ENCODE measurements at places on chromosomes 6 and 20.

GRCh38 chr20:51189814-51190782 is 167.2 kb upstream of the KCNG1 start:
- no peak for DNase-seq

GRCh38 chr6:99821164-99821563 is 172.9 kb downstream of the MCHR2 start:
- no peak for DNase-seq

DNA sequence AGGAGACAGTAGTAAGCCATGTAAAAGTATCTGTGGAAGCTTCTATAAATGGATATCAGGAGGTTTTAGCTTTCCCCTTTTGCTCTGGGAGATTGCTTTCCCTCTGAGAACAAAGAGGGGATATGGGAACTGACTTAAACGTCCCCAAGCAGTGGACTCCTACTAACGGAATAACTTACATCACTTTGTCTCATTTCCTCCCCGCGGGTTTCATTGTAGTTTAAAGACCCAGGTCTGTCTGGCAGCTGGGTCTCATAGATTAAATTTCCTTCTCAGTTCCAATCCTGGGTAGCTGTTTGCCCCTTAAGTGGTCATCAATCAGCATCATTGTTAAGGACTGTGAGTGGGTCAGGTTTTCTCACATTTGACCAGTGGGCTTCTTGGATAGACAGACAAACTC is 68.7 kb downstream of the PLAGL1 start:
- no peak for DNase-seq

DNA sequence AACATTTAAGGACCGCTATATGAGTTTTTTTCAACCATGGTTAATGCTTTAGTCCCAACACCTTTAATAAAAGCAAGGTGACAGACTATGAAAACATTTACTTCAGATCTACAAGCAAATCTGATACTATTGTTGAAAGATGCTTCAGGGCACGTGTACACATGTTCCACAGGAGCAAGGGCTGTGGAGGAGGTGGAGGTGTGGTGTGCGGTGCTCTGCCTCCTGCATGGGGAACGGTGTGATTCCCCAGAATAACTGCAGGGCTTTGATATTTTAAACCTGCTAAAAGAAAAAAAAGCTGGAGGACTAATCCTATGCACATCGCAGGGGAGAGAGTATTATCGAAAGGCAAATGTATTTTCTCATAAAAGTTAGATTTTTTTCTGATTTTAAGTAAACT is 188.1 kb upstream of the CEP162 start:
- DNase-seq: no peak

DNA sequence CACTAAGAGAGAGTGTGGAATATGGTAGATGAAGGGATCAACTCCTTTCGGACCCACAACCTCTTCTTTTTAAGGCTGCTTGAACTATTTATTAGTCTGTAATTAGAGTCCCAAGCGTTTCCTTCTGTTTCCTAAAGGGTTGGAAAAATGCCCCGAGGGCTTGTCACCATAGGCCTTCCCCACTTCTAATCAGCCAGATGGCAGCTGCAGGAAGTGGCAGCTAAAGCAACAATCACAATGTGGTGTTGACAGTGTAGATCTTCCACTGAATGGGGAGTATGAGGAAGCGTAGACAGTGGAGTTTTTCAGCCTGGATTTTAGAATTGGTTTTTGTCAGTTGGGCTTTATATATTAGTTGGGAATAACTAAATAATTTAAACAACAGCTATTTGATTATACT is 40.6 kb downstream of the SLC35D3 start:
- DNase-seq: no peak

- no peak for DNase-seq
These were observed 12.3 kb downstream of the TGM2 start for GRCh38 chr20:38152621-38153221.

- DNase-seq: no peak
These were observed 72.3 kb downstream of the OR2B2 start for GRCh38 chr6:27839626-27840475.

DNA sequence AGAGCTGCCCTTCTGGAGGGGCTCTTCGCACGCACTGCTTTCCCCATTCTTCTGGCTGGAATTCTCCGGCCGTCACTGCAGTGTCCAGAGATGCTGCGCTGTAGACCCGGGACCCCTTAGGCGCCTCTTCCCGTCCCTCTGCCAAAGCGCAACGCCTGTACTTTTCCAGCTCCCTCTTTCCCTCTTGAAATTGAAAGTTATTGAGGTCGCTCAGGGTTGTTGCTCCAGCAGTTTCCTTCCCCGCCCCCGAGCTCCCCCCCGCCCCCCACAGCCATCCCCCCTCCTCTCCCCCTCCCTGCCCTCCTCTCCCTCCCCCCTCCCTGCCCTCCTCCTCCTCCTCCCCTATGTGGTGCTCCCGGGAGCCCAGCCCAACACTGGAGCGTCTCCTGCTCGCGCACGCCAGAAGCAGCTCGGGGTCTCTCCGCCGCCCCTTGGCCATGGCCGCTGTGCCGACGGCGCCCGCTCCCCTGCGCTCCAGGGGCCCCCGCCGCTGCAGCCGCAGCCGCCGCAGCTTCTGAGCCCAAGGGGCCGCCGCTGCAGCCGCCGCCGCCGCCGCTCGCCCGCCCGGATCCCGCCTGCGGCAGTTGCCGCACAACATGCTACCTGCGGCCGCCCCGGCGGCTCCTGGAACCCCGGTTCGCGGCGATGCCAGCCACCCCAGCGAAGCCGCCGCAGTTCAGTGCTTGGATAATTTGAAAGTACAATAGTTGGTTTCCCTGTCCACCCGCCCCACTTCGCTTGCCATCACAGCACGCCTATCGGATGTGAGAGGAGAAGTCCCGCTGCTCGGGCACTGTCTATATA is at the start of gene RSPO3:
TSS of gene RSPO3 (plus strand) at position 374 of the 804 bp plus-strand sequence. CDS start 522 bp downstream, outside the sequence.
- DNase-seq: no peak

DNA sequence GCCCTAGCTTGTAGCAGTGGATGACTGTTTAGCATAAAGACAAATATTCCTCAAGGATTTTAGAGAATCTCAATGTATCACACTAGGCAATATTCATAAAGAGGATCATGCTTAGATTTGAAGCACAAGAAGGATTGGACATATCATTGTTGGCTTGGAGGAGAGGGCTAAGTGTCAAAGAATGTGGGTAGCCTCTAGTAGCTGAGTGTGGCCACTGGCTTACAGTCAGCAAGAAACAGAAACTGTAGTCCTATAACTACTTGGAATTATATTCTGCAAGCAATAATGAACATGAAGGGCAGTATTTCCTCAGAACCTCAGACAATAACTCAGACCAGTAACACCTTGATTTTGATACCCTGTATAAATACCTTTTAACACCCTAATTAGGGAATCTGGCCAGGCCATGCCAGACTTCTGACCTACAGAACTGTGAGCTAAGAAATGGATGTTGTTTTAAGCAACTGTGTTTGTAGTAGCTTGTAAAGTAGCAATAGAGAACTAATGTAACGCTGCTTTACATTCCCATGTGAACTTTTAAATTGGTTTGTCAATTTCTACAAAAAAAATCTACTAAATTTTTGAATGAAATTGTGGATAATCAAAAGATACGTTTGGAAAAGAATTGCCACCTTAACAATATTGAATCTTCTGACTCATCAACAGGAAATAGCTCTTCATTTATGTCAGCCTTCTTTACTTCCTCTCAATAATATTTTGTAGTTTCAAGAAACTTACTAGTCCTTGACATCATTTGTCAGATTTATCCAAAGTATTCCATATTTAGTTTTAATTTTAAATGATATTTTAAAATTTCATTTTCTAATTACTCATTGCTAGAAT is 65.2 kb upstream of the RSPO3 start:
- DNase-seq: no peak

- DNase-seq: no peak
These were observed 26.5 kb downstream of the HIVEP2 start for GRCh38 chr6:142918339-142919042.

DNA sequence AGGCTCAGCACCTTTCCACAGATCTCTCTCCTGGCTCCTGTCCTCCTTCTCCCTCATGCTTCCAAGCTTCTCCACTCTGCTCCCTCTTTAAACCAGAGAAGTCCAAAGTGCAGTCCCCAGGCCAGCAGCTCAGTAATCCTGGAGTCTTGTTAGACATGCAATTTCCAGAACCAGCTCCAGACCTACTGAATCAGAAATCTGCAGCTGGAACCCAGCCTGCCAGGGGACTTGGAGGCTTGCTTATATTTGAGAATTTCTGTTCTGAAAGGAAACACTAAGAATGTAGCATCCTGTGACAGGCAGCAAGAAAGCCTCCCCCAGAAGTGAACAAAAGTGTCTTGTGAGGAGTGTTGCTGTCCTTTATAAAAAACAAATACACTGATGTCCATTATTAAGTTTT is 438.1 kb downstream of the BCKDHB start:
- no peak for DNase-seq

GRCh38 chr6:3036861-3037637 is 31.2 kb upstream of the RIPK1 start:
- DNase-seq: no peak

- DNase-seq: no peak
These were observed 113.3 kb upstream of the SLC2A12 start for GRCh38 chr6:134165561-134166201.

DNA sequence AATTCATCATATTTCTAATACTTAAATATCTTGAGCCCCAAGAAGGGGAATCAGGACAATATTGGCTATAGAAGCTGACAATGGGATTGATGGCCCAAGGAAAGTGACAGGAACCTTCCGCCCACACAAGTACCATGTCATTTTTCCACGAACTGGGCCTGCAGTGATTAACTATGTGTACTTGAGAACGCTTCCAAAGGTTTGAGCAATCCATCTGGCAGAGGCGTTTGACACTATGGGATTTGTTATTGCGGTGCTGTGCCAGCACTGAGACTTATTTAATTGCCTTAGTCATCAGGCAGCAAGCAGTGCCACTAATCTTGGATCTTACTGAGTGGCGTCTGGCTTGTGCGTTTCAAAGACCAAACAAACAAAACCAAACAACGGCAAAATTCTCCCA is 135.6 kb upstream of the UST start:
- no peak for DNase-seq

GRCh38 chr6:169891421-169891820 is 140.0 kb downstream of the ERMARD start:
- DNase-seq: no peak

- DNase-seq: no peak
These were observed 20.2 kb downstream of the CDS2 start for GRCh38 chr20:5146871-5147592.

- DNase-seq: no peak
These were observed 1.7 kb upstream of the HSD17B8 start for GRCh38 chr6:33202799-33203198.

DNA sequence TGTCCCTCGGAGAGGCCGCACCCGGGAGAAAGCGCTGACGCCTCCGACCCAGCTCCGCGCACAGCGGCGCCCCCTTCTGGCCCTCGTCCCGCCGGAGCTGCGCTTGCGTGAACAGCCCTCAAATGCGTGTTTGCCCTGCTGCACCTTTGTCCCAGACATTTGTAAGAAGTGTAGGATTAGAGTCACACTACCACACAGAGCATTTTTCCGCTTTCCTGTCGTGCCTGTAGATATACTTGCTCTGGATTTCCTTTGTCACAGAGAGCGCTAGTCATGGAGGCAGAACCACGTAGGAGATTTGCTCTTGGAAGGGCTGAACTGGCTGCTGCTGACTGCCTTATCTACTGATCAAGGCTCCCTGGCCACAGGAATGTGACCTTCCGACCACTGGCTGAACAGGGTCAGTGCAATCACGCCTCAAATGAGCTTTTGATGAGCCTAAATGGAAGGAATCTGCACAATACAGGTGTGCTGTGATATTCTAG is 62.3 kb downstream of the PAX1 start:
- no peak for DNase-seq

- no peak for DNase-seq
These were observed 3.0 kb upstream of the HTR1E start for GRCh38 chr6:86934365-86934764.

GRCh38 chr6:3405679-3406078 is 51.2 kb downstream of the SLC22A23 start:
- DNase-seq: no peak

DNA sequence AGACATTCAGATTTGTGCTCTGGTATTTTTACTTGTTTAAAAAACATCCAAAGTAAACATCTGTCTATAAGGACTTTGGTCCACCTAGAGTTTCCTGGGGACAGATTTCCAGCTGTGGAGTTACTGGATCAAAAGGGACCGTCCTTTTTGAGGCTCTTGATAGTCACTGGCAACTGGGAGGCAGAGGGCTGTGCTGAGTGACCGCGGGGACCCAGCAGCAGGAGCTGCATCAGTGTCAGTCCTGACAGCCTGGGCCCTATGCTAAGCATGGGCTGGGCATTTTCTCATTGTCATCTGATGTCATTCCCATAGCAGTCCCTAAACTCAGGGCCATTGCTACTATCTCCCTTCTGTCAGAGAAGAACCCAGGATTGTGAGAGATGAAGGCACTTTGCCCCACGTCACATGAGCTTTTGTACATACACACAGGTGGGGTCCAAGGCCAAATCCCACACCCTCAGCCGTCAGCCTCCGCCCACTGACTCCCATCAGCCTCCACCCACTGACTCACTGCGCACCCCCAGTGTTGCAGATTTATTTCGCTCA is 293.8 kb downstream of the TAF4 start:
- DNase-seq: no peak

DNA sequence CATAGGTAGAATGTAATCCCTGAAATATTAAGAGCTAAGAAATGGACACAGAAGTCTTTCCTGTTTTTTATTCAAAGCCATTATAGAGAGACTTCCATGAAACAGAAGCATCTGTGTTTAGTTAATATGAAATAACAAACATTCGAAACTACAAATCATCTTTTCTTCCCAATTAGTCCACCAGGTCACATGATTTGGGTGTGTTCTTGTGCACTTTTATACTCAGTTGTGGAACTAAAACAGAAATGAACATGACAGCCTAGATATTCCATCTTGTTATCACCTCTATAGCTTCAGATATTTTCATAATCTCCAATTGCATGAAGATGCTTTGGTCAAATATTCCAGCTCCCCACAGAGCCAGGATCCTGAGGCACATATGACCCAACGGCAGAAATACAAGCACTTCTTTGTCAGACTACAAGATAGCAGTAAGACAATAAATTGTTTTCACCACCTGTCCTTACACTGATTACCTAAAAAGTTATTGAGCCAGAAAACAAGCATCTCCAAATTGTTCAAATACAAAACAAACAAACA is 116.8 kb upstream of the BEND6 start:
- DNase-seq: no peak

DNA sequence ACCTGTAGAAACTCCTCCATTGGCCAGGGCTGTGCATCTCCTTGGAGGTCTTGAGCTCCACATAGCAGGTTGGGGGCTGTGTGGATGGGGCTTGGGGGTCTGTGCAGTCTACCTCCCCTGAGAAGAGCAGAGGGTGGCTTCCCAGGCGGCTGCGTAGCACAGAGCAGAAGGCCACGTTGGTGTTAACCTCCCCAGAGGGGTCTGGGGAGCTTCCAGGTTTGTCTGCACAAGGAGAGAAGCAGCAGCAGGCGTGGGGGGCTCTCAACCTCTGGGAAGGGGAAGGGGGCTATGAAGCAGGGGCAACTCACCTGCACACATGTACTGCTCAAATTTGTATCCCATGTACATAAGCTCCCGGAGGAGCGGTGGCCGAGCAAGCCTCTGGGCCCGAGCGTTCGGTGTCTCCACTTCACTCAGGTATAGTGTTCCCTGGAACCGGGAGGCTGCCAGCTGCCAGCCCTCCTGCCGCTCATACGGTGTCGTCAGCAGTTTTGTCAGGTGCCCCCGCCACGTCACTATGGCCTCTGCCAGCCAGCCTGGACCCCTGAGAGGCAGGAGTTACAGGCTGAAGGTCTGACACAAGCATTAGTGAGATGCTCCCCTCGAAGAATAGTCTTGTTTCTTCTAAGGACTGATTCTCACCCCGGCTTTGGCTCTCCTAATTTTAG is 1.2 kb downstream of the DXO start:
- DNase-seq: no peak

- no peak for DNase-seq
These were observed 64.1 kb upstream of the SIRPA start for GRCh38 chr20:1831096-1831495.

GRCh38 chr6:167501831-167502385 is 177.0 kb downstream of the TTLL2 start:
- no peak for DNase-seq
